Glomerular endothelial cell (primary cell): ENCODE measurements at places on chromosomes 3 and 15.

DNA sequence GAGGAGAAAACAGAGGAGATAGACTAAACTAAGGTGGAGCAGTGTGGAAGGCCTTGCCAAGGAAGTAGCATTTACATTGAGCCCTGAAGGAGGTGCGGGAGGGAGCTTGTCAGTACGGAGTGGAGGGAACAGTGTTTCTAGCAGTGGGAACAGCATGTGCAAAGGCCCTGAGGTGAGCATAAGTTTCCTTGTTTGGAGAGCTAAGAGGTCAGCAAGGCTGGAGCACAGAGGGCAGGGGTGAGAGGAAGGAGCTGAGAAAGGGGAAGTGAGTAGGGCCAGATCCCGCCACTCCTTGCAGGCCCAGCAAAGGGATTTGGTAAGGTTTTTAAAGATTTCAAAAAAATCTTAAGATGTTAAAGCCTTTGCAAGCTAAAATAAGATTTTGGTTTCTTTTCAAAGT, 70.1 kb downstream of the HMCES start:
- DNase-seq = no peak

DNA sequence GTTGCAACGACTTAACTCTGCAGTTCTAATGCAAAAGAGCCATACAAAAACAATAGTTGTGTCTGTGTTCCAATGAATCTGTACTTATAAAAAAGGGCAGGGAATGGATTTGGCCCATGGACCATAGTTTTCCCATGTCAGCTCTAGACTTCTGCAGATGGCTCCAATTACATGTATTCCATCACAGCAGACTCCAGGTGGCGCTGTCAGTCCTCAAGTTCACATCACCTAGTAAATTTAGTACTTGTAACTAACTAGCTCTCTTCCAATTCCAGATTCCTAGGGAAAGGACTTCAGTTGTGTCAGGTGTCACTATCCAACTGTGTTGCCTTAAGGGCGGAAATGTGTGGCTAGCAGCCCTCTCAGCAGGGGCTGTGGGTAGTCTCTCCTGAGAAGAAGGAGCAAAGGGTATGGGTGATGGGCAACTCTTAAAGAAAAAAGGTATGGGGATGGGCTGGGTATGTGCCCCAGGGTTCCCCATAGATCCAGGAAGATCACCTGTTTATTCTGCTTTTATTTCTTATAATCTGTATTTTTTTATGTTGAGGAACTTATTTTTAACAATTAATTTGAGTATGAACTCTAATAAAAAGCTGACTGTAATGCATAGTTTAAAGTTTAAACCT, 36.2 kb downstream of the BBS4 start:
- DNase-seq = peak; percentile 39

GRCh38 chr3:112013058-112013783, 14.5 kb downstream of the TAGLN3 start:
- DNase-seq = peak; percentile 36

DNA sequence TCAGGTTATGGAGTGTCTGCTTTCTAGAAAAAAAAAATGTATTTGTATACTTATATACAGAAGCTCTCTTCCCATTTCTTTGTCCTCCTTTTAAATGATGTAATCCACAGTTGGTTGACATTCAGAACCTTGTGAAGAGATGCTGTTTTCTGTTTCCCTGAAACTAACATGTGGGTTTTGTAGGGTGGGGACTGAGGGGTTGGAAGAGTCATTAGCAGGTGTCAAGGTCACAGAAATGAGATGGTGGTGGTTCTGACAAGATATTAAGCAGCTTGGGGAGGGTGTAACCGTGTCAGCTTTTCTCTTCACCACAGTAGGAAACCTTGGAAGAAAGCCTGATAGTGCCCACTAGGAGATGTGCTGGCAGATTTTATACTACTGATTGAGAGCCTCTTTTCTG, 2.4 kb downstream of the RASA2 start:
- DNase-seq = no peak

GRCh38 chr15:47541562-47541961, 175.7 kb upstream of the SEMA6D start:
- DNase-seq = no peak

DNA sequence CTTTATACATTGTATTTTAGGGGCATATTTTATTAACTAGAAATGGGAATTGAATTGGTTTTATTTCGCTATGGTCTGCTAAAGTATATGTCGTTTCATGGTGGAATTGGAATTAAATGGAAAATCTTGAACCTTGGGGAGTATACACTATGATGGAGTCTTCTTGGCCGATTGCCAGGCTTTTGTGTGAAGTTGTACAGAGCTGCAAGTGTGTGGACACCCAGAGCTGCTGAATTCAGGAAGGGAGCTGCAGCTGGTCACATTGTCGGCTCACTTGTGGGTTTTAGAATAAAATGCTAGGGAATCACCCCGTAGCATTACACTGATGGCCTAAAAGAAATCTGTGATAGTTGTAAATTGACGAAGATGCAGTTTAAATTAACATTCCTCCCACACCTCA, 35.1 kb downstream of the USP3 start:
- peak; percentile 34 for DNase-seq

DNA sequence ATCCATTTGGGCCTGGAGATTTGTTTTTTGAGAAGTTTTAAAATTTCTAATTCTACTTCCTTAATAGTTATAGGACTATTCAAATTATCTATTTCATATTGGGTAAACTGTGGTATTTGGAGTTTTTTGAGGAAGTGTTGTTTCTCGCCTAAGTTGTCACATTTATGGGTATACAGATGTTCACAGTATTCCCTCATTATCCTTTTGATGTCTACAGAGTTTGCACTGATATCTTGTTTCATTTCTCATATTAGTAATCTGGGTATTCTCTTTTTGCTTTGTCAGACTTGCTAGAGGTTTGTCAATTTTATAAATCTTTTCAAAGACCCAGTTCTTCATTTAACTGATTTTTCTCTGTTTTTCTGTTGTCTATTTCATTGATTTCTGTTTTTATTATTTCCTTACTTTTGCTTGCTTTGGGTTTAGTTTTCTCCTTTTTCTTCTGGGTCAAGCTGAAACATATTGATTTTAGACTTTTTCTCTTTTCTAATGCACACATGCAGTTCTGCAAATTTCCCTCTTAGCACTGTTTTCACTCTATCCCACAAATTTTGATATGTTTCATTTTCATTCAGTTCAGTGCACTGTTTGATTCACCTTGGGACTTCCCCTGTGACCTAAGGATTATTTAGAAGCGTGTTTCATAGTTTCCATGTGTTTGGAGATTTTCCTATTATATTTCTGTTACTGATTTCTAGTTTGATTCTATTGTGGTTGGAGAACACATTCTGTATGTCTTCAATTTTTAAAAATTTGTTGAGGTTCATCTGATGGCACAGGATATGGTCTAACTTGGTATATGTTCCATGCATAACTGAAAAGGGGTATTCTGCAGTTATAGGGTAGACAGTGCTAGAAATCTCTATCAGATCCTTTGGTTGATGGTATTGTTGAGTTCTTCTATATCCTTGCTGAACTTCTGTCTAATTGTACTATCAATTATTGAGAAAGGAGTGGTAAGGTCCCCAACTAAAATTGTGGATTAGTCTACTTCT, 79.6 kb downstream of the SUMF1 start:
- no peak for DNase-seq

DNA sequence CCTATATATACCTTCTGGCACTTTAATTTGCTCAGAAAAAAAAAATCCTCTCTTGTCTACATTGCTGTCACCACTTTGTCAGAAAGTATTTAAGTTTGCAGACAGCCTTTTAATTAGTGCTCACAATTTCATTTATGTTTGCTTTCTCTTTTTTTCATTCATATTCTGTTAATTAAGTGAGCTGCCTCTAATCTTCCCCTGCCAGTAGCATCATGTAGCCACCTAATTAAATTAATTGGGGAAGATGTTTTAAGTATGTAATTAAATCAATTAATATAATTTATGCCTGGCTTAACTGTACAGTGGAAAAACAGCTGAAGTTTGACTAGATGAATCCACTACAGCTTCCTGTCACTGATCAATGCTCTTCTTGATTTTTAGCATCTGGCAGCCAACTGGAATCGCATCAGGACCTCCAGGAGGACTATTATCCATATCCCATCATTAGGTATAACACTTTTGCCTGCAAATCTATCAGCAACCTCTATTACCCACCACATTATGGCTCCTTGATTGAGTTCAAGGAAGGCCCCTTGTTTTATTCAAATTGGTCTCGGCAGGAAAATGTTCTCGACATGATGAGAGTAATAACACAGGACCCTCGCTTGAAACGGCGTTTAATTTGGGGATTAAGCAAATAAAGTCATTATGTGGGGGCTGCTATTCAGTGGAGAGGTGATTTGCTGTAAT, 118.5 kb downstream of the IQCH start:
- no peak for DNase-seq

- DNase-seq = no peak
Observed at GRCh38 chr3:194856296-194856695, 170.6 kb downstream of the FAM43A start.

DNA sequence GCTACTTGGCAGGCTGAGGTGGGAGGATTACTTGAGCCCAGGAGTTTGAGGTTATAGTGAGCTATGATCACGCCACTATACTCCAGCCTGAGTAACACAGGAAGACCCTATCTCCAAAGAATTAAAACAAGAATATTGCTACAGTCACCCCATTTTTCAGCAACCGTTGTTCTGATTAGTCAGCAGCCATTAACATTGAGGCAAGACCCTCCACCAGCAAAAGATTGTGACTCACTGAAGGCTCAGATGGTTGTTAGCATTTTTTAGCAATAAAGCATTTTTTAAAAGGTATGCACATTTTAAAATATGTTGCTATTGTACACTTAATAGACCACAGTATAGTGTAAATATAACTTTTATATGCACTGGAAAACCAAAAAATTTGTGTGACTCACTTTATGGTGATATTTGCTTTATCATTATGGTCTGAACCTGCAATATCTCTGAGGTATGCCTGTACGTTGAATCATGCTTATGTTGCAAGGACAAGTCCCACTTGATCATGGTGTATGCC, 492.6 kb downstream of the SQOR start:
- DNase-seq = no peak

DNA sequence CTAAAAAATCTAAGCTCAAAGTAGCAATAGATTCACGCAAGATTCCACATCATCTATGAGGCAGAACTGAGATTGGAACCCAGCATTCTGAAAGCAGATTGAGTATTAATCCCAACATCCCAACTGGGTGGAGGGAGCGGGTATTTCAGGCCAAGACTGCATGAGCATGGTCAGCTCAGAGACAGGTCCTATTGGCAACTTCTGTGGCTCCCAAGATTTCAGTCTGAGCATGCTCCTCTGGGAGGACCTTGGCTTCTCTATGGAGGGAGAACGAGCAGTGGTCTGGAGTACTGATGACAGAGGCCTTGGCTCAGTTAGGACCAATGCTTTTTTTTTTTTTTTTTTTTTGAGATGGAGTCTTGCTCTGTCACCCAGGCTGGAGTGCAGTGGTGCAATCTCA, 4.0 kb upstream of the ITGA11 start:
- no peak for DNase-seq

GRCh38 chr3:71341721-71342120, 241.8 kb downstream of the FOXP1 start:
- DNase-seq = peak; percentile 2

GRCh38 chr3:20352546-20353179, 166.7 kb upstream of the SGO1 start:
- no peak for DNase-seq

GRCh38 chr15:74326746-74327145, 40.7 kb downstream of the CYP11A1 start:
- DNase-seq = no peak

DNA sequence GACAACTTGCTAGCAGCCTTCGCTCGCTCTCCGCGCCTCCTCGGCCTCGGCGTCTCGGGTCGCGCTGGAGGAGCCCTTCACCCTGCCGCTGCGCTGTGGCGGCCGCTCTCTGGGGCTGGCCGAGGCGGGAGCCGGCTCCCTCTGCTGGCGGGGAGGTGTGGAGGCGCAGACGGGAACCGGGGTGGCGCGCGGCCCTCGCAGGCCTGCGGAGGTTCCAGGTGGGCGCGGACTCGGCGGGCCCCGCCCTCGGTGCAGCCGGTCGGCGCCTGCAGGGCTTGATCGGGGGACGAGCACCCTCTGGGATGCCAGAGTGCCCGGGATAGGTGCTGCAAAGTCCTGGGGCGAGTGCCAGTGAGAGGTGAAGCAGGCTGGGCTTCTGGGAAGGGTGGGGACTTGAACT, 989.9 kb downstream of the ROBO2 start:
- DNase-seq = no peak

DNA sequence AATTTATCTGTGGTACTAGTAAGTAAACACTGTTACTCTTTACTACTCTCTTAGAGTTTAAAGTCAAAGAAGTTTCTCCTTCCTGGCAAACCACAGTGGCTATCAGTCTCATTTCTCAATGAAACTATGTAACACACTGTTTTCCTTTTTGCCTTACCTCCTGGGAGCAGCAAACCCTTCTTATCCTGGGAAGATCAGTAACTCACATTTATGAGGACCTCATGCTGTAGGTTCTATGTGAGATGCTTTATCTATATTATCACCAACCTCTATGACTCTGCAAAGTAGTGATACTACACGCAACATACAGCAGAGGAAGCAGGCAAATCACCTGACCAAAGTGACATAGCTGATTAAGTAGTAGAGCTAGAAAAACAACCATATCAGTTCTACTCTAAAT, 35.3 kb downstream of the PBRM1 start:
- no peak for DNase-seq

DNA sequence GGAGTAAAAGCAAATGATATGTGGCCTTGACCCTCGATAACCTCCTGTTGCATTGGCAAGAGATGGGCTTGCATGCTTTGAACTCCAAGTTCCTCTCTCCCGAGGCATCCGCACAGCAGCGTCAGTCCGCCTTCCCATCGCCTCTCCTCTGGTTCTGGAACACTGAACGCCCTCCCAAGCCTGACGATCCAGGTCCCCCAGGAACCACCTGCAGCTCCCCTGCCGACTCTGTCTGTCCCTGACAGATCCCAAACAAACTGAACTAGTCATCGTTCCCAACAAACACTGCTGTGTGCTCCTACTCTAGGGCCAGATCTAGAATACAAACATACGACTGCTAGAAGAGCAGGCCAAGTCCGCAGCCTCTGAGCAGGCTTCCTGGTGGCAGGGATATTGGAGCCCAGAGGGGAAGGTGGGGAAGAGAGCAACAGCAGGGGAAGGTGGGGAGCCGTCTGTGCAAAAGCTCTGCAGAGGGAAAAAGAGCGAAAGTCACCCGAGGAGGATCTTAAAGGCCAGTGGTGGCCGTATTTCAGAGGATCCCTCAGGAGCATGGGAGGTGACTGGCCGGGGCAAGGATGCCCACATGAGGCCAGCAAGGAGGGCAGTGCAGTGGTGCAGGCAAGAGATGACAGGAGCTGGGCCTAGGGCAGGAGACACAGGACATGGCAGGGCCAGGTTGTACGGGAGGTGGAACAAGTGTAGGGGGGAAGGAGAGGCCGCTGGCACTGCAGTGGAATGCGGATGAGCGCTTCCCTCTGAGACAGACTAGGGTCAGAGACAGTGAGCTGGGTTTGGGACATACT, 50.8 kb downstream of the PCSK6 start:
- DNase-seq = no peak
